ENCODE measurements at places on chromosomes 1 and 21. TPM values are rescaled to one million over a fixed set of nuclear protein-coding genes. Genes with fewer than 3 reads are reported as not detected.

TAGLN2 gene
- total RNA-seq = 171 TPM

RPF1 gene
- total RNA-seq = 18.4 TPM

GRCh38 chr1:108617008-108617723 is 43.7 kb downstream of the HENMT1 start:
- H3K4me3 ChIP-seq = no peak overlapping the region
- H3K36me3 ChIP-seq = peaks cover 48% of the 10 kb centered on the region
- DNase-seq = no peak
- H3K27me3 ChIP-seq = no peaks in the 10 kb centered on the region
- no peaks in the 10 kb centered on the region for H3K4me1 ChIP-seq
- no peak overlapping the region for H3K27ac ChIP-seq

DNA sequence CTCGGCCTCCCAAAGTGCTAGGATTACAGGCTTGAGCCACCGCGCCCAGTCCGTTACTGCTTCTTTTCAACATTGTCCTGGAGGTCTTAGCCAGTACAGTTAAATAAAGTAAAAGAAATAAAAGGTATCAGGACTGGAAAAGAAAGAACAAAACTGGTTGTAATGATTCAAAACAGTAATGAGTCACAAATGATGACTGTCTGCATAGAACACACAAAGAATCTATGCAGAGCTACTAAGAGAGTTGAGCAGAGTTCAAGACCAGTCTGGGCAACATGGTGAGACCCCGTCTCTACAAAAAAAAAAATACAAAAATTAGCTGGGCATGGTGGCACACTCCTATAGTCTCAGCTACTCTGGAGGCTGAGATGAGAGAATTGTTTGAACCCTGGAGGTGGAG is 23.4 kb downstream of the BCAR3 start:
- H3K27ac ChIP-seq = no peak overlapping the region
- no peaks in the 10 kb centered on the region for H3K36me3 ChIP-seq
- DNase-seq = no peak
- H3K27me3 ChIP-seq = no peaks in the 10 kb centered on the region

DNA sequence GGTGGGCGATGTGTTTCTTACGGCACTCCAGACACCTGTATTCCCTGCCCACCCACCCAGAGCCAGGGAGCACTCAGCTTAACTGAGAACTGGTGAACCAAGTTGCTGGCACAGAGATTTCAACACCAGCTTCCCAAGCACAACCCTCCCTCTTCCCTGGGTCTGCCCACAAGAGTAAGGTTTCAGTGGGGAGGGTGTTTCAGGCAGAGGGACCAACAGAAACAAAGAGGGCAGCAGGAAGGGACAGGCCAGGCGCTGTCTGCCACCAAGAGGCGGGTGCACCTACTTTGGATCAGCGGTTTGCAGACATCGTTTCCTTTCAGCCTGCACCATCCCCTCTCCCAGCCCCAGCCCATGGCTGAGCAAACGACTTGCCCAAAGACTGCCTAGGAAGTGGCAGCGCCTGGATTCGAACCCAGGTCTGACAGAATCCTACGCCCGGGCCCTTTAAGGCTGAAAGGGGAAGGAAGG is 21.9 kb upstream of the ALDH4A1 start:
- H3K27ac ChIP-seq = no peak overlapping the region
- no peaks in the 10 kb centered on the region for H3K27me3 ChIP-seq
- H3K4me3 ChIP-seq = no peak overlapping the region
- DNase-seq = no peak

DNA sequence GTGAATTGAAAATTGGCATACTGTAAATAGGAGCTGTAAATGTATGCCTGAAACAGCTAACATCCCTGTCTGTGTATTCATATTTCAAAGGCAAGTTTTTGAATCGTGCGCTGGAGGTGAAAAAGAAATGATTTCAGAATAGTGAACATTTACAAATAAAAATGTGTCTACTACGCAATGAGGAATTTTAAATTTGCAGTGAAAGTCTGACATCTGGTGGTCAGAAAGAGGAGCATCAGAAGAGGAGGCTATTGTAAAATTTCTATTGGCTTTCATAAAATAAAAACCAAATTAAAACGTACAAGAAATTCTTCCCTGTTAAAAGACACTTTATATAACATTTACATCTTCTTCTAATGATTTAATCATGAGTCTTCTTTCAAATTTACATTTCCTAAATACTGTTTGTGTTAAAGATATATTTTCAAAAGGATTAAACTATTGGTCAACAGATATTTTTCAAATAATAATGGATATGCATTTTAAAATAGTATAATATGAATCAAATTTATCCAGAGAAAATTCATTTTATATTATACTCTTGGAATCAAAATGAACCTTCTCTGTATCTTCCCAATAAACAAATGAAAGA is 113.7 kb upstream of the RRP15 start:
- H3K36me3 ChIP-seq = no peaks in the 10 kb centered on the region
- H3K27ac ChIP-seq = no peak overlapping the region
- H3K4me1 ChIP-seq = no peaks in the 10 kb centered on the region
- no peak overlapping the region for H3K4me3 ChIP-seq
- no peaks in the 10 kb centered on the region for H3K27me3 ChIP-seq
- DNase-seq = no peak

DNA sequence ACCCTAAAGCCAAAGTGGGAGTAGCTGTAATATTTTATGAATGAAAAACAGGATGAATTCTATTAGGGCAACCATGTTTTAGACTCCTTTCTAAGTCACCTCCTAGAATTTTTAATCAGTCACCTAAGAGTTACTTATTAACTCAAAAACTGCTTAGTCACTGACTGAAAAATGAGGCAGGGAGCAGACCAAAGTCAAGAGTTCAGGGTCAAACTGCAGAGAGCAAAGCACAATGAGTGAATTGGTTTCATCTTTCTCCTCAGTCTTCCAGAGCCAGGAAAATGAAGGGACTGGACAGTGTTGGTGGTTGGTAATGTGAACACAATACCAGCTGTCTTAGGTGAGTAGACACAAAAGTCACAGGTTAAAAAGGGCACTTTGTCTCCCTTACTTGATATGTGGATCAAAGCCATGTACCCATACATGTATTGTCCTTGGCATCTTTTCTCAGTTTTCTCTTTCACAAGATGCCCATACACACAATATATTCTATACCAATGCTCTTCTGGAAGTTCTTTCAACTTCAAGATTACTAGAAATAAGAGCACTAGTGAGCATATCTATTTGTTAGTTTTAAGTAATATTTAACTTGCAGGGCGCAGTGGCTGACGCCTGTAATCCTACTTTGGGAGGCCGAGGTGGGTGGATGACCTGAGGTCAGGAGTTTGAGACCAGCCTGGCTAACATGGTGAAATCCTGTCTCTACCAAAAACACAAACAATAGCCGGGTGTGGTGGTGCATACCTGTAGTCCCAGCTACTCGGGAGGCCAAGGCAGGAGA is 42.2 kb downstream of the ATP1B1 start:
- no peaks in the 10 kb centered on the region for H3K27me3 ChIP-seq
- no peak for DNase-seq
- H3K4me3 ChIP-seq = no peak overlapping the region
- H3K36me3 ChIP-seq = no peaks in the 10 kb centered on the region
- no peak overlapping the region for H3K27ac ChIP-seq

- H3K4me3 ChIP-seq = no peak overlapping the region
- H3K4me1 ChIP-seq = no peaks in the 10 kb centered on the region
- H3K27me3 ChIP-seq = peaks cover 42% of the 10 kb centered on the region
- no peak overlapping the region for H3K27ac ChIP-seq
Observed at GRCh38 chr1:205047764-205048231, 4.8 kb downstream of the CNTN2 start.

- no peak overlapping the region for H3K27ac ChIP-seq
- DNase-seq = no peak
- no peaks in the 10 kb centered on the region for H3K27me3 ChIP-seq
Observed at GRCh38 chr1:181101581-181102226, 13.2 kb downstream of the IER5 start.

DNA sequence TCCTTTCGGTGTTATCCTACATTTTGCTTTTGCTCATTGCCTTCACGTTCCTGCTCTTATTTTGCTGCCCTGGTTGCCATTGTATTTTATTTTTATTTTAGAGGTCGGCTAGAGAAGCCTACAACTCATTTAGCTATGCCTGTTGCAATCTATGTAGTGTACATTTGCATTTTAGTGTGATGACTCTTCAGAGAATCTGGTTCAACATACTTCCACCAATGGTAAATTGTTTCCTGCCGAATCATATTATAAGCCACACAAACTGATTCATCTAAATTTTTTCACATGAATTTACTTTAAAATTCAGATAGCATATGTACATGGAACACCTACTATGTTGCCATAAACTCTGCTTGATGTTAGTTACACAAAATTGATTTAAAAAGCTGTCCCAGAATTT is 1596.9 kb downstream of the PLA2G4A start:
- H3K4me1 ChIP-seq = no peaks in the 10 kb centered on the region
- H3K4me3 ChIP-seq = no peak overlapping the region
- no peaks in the 10 kb centered on the region for H3K27me3 ChIP-seq

Measured in tibial nerve (tissue), 4 donors.